Stimulated activated naive CD8-positive, alpha-beta T cell treated with anti-CD3 and anti-CD28 coated beads, Interleukin-15, Interleukin-2, amounts not matched to agents 100 U/mL and 50 U/mL, for 24 hours (primary cell): ENCODE measurements at places on chromosomes 1 and 21.

DNA sequence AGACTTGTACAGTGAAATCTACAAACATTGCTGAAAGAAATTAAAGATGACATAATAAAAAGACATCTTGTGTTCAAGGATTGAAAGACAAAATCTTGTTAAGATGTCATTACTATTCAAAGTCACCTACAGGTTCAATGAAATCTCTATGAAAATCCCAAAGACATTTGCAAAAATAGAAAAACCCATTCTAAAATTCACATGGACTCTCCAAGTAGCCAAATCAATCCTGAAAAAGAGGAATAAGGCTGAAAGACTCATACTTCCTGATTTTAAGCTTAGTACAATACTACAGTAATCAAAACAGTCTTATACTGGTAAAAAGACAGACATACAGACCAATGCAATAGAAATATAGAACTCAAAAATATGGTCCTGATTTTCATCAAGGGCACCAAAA lies 78.6 kb downstream of the PCSK9 start:
- no peak for DNase-seq

- no peak for DNase-seq
Observed at GRCh38 chr1:199843861-199844260, 183.6 kb upstream of the NR5A2 start.

- no peak for DNase-seq
Observed at GRCh38 chr1:7824701-7825100, 28.2 kb downstream of the UTS2 start.

- DNase-seq = no peak
Observed at GRCh38 chr1:6858596-6858995, 73.3 kb downstream of the CAMTA1 start.

DNA sequence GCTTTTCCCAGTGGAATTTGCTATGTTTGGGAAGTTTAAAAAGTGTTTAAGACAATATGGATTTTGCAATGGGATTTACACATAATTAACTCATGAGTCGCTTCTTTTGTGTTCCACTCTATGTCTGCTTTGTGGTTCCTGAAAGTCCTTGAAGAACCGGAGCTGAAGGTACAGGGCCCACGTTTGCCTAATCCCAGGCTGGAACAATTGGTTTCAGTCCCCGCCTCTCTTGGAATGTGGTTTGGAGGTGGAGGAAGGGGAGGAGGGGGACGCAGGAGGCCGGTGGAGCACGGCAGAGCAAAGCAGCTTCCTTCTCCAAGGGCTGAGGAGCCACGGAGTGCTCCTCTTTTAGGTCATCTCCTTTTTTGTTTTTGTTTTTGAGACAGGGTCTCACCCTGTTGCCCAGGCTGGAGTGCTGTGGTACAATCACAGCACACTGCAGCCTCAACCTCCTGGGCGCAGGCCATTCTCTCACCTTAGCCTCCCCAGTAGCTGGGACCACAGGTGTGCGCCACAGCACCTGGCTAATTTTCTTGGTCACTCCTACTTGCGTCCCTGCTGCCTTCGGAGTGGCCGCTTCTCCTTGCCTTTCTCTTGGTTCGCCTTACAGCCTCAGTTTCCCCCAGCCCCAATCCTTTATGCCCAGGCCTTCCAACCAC lies 129.5 kb upstream of the ERRFI1 start:
- no peak for DNase-seq

DNA sequence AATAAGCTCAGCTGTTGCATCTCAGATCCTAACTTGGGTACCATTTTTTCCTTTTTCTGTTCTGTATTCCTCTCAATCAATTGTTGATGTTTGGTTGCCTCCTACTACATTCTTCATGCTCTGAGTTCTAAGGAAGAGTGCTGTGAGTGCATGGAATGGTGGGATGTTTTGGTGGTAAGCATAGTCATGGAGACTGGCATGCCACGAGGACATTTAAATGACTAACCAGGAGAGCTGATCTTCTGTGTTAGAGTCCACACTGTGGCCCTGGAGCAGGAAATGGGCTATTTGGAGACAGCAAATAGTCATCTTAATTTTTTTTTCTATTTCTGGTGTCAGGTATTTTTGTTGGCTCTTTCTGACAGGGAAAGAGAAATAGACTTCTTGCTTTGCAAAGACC lies 69.5 kb upstream of the HSD17B7 start:
- DNase-seq = no peak

- no peak for DNase-seq
Observed at GRCh38 chr1:162236618-162237017, 140.0 kb downstream of the SPATA46 start.

GRCh38 chr1:56148326-56149193 lies 430.8 kb downstream of the PLPP3 start:
- no peak for DNase-seq

DNA sequence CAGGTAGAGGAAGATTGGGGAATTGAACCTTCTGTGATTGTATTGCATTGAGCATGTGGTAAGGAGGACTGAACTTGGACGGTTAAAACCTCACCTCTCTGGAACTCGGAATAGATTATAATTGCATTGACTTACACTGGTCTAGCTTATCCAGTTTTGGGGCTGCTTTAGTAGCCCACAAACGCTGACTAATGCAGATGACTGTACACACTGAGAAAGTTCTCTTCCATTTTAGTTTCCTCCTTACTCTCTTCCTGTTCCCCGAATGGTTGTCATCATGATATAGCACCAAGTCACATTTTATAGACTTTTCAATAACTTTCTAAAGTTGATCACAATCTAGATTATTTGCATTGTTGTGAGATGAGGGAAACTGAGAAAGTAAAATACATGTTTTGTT lies 78.2 kb downstream of the NFIA start:
- no peak for DNase-seq

DNA sequence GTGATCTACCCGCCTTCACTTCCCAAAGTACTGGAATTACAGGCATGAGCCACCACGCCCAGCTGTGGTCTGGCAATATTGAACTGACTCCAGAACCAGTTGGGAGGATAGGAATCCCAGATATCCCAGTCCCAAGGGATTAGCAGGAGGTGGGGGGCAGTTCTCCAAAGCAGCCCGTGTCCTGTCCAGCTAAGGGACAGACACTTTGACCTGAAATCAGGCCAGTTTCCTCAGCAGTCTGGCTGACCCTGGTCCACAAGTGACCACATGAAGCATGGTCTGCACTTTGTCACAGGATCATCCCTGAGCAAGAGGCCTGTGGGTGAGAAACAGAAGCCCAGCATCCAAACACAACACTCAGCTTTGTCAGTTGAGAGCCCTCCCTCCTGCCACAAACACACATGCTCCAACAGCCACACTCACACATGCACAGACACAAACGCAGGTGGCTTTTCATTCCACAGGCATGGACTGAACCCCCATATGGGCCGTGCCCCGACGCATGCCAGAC lies 2.7 kb upstream of the FDPS start:
- no peak for DNase-seq
